ENCODE measurements at places on chromosomes 4 and X.

- DNase-seq, result no peak
Measured at GRCh38 chr4:81447566-81448229, 24.0 kb downstream of the RASGEF1B start.

- DNase-seq, result no peak
Measured at GRCh38 chr4:7252510-7253340, 60.4 kb downstream of the SORCS2 start.

DNA sequence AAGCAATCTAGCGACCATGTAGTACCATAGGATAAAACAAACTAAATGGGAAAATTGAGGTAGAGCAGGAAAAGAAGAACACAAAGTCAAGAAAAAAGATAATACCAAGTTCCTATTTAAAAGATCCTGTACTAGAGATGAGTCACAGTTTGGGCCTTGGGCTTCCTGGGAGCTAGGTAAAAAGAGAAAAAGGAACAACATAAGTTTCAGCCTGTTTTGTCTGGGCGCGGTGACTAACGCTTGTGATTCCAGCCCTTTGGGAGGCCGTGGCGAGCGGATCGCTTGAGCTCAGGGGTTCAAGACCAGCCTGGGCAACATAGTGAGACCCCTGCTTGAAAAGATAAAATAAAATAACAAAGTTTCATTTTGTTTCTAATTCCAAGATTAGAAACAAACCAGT, 14.0 kb upstream of the TMEM156 start:
- no peak for DNase-seq

GRCh38 chr4:95265814-95266740, 282.7 kb downstream of the UNC5C start:
- DNase-seq, result no peak

DNA sequence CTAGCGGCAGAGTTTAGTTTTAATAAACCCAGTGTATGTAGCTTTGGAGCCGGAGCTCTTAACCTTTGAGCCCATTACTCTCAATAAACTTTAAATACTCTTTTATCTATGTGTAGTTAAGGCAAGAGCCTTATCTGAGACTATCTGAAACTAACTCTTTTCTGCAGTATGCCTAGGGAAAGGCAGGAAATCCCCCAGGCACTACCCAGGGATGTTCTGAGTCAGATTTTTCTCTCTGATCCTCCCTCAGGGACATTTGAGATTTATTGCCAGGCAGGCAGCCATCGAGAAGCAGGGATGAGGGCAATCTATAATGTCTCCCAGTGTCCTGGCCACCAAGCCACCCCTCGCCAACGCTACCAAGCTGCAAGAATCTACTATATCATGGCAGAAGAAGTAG, 39.1 kb downstream of the HEPH start:
- DNase-seq, result no peak

- DNase-seq, result no peak
Measured at GRCh38 chr4:140297221-140297570, 76.2 kb upstream of the SCOC start.

DNA sequence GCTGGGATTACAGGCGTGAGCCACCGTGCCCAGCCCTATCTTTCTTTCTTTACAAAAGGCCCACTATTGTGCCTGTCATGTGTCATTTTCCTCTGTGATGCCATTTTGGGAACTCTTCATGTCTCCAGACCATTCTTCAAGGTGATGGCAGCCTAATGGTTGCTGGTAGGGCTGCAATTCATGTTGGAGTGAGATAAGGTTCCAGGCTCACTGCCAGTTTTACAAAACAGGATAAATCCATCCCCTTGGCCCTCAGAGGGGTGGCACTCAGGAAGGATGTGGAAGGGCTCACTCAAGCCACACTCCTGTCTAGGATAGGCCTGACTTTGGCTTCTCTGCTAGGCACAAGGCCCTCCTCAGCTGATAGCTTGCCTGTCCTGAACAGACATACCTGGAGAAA, 3.8 kb downstream of the TCEAL9 start:
- DNase-seq, result no peak

DNA sequence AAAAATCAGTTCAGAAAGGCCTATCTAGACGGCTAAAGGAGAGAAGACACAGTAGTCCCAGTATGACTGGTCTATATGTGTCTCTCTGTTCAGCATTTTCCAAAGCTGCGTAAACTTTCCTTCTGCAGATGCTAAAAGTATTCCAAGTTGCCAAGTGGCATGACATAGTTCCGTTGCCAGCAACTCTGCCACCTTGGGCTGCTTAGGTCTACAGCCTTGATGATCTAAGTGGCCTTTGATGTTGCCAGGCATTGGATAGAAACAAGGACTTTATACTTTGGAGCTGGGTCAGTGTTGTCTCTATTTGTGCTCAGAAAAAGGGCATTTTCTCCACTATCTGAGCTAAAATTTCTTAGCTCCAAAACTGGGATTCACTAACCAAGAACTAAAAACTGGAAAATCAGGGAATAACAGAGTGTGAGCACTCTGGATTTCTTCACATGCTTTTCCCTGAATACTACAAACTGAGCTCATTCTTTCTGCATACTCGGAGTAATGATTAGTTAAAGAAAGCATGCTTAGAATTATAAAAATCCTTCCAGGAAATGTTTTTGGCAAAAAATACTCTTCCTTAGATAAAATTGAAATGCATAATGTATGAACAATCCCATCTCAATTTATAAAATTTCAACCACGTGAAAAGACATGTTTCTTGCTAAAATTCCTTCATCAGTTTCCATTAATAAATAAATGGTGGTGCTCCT, 191.4 kb downstream of the ADAMTS3 start:
- no peak for DNase-seq

GRCh38 chrX:17638731-17639130, 98.6 kb upstream of the SCML1 start:
- no peak for DNase-seq

GRCh38 chr4:74631338-74631737, 163.0 kb downstream of the BTC start:
- DNase-seq, result no peak

- DNase-seq, result no peak
Measured at GRCh38 chr4:1207603-1208265, 35.4 kb upstream of the SPON2 start.

DNA sequence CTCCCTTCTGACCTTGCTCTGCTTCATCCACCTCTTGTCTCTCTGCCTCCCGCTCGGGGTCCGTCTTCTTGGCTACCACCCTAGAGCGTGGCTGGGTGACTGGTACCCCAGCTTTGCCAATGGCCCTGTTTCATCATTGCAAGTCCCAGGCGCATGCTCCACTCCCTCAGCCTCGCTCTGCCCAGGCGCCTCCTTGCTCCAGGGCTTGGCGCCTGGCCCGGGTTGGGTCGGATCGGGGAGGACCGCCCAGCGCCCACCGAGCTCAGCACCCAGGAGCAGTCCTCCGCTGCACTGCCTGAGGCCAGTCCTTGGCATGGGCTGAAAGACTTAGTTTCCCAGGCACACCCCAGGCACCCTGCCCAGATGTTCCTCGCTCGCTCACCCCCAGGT, 577 bp downstream of the BGN start:
- DNase-seq, result no peak

- DNase-seq, result no peak
Measured at GRCh38 chr4:18075823-18076433, 54.4 kb upstream of the LCORL start.

DNA sequence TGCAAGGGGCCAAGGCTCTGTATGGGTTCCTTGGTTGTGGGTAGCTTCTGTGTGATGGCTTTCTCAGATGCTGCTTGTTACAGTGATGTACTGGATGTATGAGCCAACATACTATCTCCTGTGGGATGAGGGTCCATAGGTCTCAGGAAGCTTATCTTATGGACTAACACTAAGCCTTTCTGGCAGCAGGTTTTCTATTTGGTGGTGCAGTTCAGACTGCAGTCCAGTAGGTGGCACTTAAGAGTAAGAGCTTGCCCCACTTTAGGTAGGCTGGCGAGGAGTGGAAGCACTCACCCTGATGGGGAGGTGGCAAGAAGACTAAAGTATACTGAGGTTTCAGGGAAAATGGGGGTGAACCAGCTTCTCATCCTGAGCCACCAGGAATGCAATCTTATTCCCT, 306.7 kb upstream of the MAOA start:
- DNase-seq, result no peak

- no peak for DNase-seq
Measured at GRCh38 chrX:14064626-14065432, 35.1 kb upstream of the GEMIN8 start.

DNA sequence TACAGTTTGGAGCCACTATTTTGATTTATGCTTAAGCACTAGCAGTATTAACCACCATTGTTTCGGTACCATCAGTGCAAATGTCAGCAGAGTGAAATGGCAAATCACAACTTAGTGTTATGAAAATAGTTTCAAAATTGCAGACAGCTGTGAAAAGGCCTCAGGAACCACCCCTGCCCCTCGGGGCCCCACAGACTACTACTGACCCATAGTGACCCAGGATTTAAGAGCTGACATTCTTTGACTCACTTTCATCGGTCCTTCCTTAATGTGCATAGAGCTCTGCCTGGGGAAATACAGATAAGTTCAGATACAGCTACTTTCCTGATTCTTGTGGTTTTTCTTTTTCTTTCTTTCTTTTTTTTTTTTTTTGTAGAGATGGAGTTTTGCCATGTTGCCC, 3.3 kb upstream of the BBS7 start:
- no peak for DNase-seq

GRCh38 chr4:76729460-76729859, 168.5 kb downstream of the SOWAHB start:
- DNase-seq, result no peak

DNA sequence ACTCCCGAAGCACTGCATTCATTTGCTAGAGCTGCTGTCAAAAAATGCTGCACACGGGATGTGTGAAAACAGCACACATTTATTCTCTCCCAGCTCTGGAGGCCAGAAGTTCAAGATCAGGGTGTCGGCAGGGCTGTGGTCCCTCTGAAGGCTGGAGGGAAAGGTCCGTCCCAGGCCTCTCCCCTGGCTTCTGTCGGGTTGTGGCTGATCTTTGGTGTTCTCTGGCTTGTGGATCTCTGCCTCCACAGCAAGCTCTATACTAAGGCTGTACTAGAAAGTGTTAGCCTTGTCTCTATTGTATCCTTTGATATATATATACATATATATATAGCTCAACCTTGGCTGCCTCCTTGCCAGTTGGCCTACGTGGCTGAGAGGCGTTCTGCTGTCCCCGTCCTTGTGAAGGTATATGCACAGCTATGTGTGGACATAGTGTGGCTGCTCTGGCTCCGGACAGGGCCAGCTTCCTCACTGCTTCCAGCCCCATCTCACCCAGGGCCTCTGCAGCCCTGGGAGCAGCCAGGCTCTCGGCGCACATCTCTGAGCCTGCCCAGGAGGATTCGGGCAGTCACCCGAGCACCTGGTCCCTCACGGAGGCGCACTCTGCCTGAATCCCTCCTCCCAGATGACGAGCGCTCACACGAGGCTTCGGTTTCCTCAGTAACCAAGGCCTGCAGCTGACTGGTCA, 15.0 kb upstream of the DUSP9 start:
- DNase-seq, result no peak
